ENCODE measurements at places on chromosomes 12 and 14.

DNA sequence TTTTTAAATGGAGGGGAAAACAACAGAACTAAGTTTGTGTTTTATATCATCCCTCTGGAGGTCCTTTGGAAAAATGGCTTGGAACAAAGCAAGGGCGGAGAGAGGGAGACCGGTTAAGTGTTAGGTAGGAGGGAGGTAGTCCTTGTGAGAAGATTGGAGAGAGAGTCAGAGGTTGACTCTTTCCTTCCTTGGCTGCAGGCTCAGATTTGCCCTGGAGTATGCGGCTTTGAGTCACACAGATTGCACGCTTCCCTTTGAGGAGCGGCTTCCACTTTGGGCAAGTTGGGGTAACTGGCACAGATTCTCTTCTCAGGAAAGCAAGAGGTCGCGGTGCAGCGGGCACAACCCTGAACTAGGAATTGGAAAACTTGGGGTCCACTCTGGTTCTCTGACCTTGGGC lies 9.9 kb downstream of the SOCS2 start:
- no peak for DNase-seq

- peak; percentile 41 for DNase-seq
These were observed 795 bp downstream of the STAT6 start for GRCh38 chr12:57110104-57111030.

DNA sequence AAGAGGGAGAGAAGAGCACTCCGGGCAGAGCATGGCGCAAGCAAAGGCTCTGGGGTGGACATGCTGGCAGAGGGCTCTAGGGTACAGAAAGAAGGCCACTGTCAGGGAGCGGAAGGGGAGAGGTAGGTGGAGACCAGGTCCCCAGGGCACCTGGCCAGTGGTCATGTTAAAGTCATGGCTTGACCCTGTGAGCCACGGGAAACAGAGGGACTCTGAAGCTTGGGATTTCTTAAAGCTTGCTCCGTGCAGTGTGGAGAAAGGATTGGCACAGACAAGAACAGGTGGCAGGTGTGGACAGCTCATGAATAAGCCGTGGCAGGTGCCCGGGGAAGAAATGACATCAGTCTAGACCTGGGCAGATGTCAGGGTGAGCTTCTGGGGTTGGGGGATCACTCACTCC lies 413.8 kb downstream of the BCL11B start:
- no peak for DNase-seq

DNA sequence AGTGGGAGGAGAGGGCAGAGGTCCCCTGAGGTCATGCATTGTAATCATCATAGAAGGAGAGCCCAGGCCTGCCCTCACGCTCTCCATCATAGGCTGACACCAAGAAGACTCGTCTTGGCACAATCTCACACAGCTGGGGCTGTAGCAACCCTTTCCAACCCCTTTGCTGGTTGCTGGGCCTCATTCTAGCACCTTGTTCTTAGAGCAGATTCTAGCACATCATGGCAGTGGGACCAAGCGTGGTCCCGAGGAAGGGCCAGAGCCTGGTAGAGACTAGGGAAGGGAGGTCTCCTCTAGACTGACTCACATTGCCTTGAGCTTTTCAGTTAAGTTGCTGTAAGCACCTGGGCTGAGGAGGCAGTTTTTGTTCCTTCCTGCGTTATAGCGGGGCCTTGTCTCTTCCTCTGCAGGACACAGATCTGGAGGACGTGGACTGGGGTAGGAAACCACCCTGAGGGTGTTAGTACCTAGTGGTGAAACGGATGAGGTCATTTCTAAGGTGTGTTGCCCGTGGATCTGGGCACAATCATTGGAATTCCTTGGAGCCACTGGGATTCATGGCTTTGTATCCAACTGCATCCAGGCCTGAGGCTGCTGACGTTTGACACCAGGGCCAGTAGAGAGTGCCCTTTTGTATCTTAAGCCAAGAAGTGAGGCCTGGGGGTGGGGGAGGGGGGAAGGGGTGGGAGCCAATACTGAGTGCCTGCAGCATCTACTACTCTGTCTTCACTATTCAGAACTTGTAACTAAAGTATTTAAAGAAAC lies 19.9 kb downstream of the RPS6KL1 start:
- no peak for DNase-seq

DNA sequence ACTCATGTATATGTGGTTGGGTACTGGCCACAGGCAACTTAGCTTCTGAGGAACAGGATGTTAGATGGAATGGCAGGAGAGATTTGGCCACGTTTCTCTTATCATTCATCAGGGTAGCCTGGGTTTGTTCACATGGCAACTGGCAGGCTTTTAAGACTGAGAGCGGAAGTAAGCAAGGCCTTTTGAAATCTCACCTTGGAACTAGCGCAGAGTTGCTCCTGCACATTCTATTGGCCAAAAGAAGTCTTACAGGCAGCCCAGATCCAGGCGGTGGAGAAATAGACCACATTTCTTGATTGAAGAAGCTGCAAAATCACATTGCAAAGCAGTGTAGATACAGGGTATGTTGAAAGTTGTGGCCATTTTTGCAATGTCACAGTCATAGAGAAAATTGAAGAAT lies 3.7 kb downstream of the CLEC4A start:
- DNase-seq: no peak

DNA sequence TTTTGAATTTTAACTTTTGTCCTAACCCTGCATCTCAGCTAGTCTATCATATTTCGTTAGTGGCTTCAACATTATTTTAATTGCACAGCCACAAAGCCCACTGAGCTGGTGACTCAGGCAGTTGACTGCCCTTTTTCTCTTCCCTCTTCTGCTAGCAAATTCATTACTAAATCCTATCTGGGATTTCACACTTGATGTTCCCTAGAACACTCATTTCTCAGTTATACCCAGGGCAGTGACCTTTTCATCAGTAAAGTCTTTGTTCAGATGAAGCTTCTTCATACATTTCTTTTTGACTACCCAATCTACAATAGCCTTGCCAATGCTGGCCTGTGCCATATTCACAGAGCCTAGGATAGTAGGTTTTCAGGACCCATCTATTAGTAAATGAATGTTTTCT lies 107.0 kb downstream of the ATXN7L3B start:
- no peak for DNase-seq

GRCh38 chr12:19014240-19014639 lies 115.3 kb upstream of the PLEKHA5 start:
- peak; percentile 58 for DNase-seq

DNA sequence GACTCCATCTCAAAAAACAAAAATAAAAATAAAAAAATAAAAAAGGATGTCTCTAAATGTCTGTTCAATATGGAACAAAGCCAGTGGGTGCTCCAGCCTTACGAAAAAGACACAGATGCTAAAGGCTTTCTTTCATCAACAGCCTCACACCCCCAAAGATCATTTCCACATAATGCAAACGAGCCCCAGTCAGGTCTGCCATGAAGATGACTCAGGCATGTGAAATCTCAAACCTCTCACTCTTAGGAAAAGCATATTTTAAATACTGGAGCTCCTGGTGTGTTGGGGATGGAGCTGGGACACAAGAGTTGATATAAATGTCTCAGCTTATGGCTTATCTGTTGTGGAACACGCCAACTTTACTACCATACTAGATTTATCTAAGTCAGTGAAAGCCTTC lies 49.9 kb upstream of the PLXNC1 start:
- DNase-seq: peak; percentile 82

GRCh38 chr12:89918172-89918846 lies 209.7 kb upstream of the ATP2B1 start:
- DNase-seq: no peak

- DNase-seq: no peak
These were observed 1262.4 kb upstream of the SEL1L start for GRCh38 chr14:82796086-82796485.

GRCh38 chr12:130401703-130402102 lies 64.0 kb downstream of the PIWIL1 start:
- DNase-seq: no peak

GRCh38 chr14:82492157-82492556 lies 958.5 kb upstream of the SEL1L start:
- no peak for DNase-seq

DNA sequence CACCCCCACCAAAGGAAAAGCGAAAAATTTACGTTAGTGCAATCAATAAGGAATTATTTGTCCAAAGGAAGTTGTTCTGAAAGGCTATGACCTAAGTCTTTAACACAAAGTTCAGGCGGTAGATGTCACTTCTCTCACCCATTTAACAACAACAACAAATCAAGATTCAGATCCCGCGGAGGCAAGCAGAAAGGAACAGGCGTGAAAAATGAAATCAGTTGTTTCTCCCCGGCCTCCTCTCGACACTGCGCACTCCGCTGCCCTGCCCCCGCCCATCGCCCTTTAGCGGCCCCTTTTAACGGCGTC lies 1.4 kb downstream of the DENND5B start:
- peak; percentile 63 for DNase-seq

GRCh38 chr14:34776611-34777010 lies 62.2 kb upstream of the CFL2 start:
- DNase-seq: no peak

DNA sequence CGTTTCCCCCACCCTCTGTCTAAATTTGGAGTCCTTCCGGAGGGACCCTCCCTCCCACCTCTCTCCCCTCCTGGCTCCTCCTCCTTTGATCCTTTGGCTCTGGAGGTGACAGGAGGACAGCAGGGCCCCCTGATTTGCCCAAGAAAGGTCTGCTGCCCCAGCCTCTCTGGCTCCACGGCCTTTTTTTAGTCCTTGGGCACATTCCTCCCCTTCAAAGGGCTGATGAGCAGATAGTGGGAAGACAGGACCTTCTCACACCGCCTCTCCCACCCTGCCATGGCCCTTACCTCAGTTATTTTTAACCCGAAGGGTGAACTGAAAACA lies 196 bp upstream of the MYH6 start:
- DNase-seq: no peak

DNA sequence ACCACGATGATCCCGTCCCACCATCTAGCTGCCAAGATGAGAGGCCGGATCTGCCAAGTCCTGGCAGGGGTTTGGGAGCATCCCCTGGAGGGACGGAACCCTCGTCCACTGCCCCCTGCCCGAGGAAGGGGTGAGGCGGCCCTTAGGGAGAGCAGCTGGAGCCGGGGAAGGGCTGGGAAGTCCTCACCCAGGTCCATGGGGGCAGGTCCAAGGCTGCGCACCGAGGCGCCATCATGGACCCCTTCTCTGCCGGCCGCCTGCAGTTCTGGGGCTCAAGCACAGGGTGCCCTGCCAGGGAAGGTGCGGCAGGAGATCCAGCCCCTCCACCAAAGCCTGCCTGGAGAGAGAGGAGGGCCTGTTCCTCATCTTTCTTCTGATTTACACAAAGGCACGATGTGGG lies 17.6 kb upstream of the FBRSL1 start:
- no peak for DNase-seq

GRCh38 chr12:111110556-111110955 lies 190.2 kb upstream of the MYL2 start:
- no peak for DNase-seq

- DNase-seq: peak; percentile 26
These were observed 79.9 kb downstream of the CHGA start for GRCh38 chr14:93002851-93003298.

DNA sequence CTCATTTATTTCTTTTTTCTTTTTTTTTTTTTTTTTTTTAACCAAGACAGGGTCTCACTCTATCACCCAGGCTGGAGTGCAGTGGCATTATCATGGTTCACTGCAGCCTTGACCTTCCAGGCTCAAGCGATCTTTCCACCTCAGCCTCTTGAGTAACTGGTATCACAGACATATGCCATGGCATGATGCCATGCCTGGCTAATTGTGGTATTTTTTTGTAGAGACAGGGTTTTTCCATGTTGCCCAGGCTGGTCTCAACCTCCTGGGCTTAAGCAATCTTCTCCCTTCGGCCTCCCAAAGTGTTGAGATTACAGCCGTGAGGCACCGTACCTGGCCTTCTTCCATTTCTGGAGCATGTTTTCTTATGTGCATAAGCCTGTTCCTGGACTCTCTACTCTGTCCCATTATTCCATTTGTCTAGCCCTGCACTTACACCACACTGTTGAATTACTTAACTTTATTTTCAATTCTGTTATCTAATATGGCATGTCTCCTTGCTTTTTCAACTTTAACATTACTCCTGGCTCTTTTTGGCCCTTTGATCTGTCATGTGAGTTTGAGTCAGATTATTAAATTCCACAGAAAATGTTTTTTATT lies 47.9 kb upstream of the PTGDR start:
- no peak for DNase-seq

GRCh38 chr12:32901553-32901952 lies 5.0 kb upstream of the PKP2 start:
- DNase-seq: peak; percentile 58

DNA sequence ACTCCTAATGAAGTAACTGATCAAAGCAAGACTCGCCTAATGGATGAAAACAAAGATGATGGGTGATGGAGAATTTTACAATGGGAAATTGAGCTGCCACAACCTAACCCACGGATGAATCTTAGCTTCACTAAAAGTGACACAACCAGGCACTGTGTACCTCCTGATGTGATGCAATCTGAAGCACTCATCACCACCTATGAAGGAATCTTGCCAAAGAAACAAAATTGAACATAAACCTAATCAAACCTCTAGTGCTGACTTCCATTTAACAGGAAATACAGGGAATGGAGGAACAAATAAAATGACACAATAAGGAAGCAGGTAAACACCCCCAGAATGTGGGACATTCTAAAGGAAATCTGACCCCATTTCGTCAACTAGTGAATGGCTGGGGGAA lies 13.3 kb upstream of the RARG start:
- no peak for DNase-seq
